ENCODE measurements at places on chromosomes 2 and 18.

DNA sequence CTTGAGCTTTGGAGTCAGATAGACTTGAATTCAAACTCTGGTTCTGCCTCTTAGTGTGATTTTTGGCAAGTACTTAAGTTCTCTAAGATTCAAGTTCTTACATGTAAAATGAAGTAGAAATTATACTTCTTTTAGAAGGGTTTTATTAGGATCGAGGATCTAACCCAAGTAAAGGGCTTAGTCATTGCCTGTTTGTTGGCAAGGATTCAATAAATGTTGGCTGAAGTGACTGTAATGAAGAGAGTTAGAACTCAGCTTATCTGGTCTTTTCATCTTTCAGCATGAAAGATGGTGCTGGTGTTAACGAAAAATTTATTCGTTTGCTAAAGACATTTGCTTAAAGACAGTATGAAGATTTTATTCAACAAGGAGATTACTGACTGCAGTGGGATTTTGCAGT is 315.9 kb upstream of the THUMPD2 start:
- DNase-seq: no peak

- DNase-seq: no peak
Observed at GRCh38 chr2:187171318-187171717, 276.7 kb downstream of the CALCRL start.

DNA sequence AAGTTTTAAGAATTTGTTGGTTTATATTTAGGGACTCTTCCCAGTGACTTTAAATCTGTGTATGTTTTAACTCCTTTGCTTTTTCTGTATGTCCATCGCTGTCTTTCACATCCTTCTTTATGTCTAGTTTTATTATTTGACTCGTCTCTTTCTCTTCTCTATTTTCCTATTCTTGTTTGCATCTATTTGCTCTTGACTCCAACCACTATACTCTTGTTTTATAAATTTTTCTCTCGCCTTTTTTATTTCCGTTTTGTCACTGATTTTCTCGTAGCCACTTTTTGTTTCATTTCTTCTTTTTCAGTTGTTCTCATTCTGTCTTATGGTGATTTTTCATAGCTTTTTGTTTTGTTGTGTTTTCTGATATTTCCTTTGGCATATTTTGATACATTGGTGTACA is 170.5 kb upstream of the NETO1 start:
- no peak for DNase-seq

- DNase-seq: no peak
Observed at GRCh38 chr2:65639156-65639864, 206.9 kb upstream of the SPRED2 start.

GRCh38 chr2:32812316-32812715 is 134.4 kb upstream of the LTBP1 start:
- DNase-seq: no peak

GRCh38 chr2:230473378-230473777 is 57.4 kb downstream of the SP100 start:
- no peak for DNase-seq

GRCh38 chr2:215833531-215834162 is 179.7 kb downstream of the MREG start:
- no peak for DNase-seq

DNA sequence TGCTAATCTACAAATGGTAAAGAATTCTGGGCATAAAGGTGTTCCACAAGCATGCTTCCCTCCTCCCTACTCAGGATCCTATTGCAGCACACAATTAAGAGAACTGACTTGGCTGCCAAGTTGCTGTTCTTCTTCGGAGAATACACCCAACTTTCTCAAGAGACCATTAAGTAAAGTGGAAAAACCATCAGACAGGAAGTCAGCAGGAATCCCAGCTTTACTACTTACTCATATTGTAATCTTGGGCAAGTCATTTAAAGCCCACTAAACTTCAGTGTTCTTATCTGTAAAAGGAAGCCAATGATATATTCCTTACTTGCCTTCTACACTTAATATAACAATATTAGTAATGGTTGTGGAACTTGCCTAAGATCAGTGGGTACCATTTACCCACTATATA is 37.8 kb downstream of the PSTPIP2 start:
- no peak for DNase-seq

DNA sequence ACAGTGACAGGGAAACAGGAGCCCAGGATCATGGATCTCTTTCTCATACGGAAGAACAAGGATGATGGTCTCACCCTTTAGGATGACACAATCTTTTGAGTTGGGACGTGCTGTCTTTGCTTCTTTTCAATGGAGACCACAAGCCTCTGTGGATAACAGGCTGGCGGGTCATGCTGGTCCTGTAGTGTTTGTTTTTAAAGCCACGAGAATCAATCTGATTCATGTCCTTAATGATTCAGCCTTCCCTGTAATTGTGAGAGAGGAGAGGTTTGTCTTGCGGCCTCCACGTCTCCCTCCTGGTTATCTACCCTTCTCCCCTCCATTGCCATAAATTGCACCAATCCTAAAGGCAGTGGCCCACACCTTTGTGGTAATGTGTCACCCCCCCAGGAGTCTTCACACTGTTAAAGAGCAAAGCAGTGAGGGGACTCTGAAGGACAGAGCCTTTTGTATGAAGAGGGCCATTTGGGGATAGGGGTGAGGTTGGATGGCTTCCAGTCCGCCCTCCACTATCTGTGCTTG is 87.7 kb upstream of the TGFA start:
- DNase-seq: no peak

DNA sequence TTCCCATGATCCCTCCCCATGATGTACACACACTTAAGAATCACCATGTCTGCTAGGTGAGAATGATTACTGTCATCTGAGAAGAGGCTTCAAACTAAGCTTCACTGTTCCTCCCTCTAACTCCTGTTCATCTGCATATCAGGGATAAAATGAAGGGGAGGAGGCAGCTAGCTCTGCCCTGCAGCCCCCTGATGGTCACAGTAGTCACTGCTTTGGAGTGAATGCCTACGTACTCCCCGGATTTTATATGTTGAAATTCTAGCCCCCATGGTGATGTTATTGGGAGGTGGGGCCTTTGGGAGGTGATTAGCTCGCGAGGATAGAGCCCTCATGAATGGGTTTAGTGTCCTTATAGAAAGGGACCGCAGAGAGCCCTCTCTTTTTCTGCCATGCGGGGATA is 156.4 kb downstream of the NCKAP5 start:
- no peak for DNase-seq

- DNase-seq: no peak
Observed at GRCh38 chr2:100246163-100247145, 75.8 kb downstream of the LONRF2 start.

DNA sequence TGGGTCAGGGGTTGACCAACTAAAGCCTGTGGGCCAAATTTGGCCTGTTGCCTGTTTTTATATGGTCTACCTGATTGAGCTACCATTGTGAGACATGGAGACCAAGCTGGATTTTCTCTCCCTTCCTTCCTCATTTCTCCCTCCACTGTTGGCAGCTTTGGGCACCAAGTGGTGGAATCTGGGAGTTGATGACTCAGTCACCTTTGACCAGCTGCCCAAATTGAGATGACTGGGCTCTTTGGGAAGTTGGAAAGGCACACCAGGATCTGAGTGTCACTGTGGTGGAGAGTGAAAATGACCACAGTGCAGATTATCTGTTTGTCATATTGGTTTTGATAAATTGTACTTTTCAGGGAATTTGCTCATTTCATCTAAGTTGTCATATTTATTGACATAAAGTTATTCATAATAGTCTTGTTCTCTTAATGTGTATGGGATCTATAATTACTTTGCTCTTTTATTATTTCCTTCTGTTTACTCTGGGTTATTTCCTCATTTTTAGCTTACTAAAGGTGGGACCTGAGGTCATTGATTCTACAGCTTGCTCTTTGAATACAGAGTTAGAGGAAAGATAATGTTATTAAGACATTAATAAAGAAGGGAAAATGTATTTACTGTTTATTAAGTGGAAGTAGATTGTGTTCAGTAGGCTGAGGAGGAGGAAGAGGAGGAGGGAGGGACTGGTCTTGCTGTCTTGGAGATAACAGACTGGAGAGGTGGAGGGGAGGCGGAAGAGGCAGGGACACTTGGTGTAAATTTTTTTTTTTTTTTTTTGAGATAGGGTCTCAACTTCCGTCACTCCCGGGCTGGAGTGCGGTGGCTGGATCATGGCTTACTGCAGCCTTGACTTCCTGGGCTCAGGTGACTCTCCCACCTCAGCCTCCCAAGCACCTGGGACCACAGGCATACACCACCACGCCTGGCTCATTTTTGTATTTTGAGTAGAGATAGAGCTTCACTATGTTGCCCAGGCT is 31.8 kb downstream of the AGFG1 start:
- no peak for DNase-seq

DNA sequence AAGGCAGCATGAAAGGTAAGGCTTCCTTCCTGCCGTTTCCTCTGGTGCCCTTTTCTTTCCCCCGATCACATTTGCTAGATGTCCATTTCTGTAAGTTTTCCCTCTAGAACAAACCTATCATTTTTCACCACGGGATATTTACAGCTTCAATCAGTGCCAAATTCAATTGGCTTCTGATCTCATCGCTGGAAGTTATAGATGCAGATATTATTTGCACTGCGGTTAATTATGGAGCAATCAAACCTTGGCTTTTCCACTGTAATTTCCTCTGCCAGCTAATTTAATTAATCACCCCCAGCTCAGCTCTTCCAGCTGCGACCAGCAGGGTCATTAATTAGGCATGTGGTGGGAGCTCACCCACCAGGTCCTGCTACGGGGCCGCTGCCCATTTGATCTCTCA is 86.1 kb downstream of the GBX2 start:
- no peak for DNase-seq

- DNase-seq: no peak
Observed at GRCh38 chr18:71020342-71021029, 731.6 kb downstream of the SOCS6 start.

DNA sequence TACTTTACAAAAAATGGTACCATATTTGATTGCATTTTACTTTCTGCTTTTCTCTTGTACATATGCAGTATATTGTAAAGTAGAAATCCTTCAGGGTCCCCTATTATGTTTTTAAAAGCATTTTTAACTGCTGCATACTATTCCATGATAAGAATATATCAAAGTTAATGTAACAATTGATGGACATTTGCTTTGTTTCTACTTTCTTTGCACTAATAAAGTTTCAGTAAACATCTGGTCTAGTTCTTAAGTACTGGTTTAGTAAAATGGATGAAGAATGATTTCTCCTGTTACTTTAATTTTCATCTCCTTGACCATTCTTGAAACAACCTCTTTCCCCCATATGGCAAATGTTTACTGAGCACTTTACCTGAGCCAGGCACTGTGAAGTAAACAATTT is 1.7 kb downstream of the MRPS9 start:
- no peak for DNase-seq

GRCh38 chr2:127650785-127651380 is 4.9 kb downstream of the GPR17 start:
- DNase-seq: no peak

DNA sequence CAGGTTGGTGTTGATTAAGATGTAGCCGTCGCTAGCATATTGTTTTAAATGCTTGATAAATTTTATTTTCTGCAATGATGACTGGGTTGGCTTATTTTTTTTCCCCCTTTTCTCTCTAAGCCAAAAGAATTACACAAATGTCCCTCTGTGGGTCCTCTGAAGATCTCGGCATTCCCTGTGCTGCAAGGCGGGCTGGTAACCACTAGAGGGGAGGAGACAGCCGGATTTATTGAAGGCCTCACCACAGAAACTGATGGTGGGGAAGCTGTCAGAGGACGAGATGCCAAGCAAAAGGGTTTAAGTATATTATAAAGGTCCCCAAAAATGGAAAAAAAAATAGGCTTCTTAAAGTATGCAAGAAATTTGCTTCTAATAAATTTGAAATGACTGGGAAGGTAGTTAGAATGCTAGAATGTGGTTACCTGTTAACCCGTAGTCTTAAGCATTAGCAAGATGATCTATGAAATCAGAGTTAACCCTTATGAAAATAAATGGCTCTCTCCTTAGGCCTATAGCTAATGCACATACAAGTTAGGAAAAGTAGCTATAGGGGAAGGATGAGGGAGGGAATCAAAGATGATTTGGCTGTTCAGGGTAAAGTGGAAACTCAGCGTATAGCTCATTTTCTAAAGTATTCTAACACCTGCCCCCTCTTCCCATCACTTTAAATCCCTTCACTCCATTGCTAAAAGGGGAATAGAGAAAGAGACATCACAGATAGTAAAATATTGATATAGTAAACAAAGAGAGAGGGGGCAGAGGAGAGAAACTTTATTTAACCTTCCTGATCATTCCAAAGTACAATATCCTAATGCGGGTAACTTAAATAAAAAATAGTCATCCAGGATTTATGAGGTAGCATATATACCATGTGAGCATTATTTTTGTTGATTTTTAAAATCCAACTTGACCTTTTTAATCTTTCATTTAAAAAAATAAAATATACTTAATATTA is 894.5 kb upstream of the POU3F3 start:
- DNase-seq: no peak

DNA sequence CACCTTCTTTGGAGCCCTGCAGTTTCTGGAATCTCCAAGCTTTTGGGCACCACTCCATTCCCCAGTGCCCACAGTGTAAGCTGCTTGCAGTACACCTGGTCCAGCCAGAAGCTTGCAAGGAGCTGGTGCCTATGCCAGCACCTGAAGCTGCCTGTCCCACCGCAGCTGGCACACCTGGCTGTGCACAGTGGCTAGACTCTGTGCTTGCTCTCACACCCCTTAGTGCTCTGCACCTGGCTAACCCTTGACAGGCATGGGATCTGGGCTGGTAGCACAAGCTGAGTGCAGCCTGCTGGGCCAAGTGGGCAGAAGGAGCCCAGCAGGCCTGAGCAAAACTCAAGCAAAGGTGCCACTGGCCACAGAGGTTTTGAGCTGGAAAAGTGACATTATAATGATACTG is 183.8 kb upstream of the MC4R start:
- no peak for DNase-seq

DNA sequence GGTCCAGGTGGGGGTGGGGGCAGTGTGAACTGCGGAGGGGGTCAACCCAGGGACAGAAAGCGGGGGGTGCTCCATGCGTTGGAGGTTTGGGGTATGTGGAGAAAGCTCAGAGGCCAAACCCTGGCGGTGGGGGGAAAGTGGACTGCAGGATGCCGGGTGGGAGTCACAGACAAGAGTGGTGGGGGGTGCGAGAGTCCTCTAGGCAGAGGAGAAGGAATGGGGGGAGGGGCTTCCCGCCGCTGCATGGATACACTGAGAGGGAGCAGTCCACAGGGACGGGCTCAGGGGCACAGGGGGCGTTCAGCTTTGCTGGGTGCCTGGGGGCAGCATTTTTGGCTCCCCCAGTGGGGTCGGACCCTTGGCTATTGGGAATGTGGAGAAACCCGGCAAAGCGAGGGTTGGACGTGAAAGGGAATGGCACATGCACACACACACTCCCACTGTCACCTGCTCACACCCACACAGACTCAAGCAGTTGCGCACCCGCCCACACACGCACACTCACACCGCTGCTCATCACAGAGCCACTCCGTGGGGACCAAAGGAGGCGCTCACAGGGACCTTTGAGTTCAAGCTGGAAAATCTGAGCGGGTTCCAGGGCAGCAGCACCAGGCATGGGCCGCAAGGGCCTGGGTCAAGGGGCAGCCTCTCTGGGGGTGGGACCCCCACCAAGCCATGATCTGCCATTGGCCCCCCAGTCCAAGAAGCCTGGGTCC is 7.7 kb downstream of the GBX2 start:
- DNase-seq: no peak
